Fibroblast of gingiva (primary cell): ENCODE measurements at places on chromosomes 16 and 17.

DNA sequence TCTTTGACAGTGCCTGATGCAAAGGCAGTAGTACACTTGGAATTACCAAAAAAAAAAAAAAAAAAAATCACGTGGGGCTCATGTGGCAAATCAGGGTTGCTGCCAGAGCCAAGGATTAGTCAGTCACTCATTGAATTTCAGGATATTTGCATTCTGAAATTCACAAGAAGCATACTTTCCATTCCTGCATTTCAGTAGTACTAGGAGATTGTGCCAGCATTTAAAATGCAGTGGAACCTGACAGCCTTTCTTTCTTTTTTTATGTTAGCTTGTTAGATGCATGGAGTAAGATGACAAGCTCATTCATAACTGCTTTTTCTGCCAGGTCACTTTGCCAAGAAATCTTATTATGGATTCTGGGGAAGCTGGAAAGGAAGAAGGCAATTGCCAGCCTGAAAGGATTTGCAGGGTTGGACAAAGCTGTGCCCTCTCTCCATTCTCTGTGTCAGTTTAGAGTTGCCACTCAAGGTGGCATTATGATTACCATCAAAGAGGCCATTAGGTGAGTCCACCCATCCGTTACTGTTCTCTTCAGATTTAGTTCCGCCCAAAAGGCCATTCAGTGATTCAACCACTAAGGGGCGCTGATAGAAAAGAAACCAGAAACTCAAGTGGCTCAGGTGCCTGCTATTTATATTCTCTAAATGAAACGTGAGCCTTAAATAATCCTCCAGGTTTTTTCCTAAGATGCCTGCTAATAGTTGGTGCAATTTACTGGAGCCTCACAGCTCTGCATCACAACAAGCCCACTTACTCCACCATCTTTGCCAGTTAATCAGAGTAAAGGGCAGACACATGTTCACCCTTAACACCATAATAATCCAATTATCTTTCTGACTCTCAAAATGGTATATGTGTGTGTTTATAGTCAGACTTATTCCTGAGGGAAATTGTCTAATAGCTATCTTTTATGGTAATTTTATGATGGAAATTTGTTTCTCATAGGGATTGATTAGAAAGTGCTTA is 59.0 kb downstream of the TANGO6 start:
- DNase-seq = peak; percentile 87

DNA sequence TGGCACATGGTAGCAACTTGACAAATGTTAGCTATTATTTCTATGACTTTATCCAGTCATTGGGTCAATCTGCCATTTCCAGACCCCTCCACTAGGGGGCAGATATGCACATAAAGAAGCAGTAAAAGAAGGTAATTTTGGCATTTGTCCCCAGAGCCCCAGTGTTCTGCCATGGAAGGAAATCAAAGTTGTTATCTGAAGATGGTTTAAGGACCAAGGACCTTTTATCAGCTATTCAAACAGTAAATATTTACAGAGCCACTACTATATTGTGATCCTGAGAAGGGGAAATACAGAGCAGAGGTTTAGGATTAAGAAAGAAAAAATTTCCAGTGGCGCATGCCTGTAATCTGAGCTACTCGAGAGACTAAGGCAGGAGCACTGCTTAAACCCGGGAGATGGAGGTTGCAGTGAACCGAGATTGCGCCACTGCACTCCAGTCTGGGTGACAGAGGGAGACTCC is 20.0 kb downstream of the TRAF4 start:
- DNase-seq = peak; percentile 69

- DNase-seq = no peak
These were observed 238.0 kb upstream of the CIBAR2 start for GRCh38 chr16:85350146-85350728.

GRCh38 chr17:62048262-62048661 is 16.8 kb downstream of the MED13 start:
- no peak for DNase-seq

- no peak for DNase-seq
These were observed 316.9 kb downstream of the HAPSTR1 start for GRCh38 chr16:9408297-9408878.

GRCh38 chr16:22743401-22743800 is 70.6 kb upstream of the HS3ST2 start:
- DNase-seq = no peak

DNA sequence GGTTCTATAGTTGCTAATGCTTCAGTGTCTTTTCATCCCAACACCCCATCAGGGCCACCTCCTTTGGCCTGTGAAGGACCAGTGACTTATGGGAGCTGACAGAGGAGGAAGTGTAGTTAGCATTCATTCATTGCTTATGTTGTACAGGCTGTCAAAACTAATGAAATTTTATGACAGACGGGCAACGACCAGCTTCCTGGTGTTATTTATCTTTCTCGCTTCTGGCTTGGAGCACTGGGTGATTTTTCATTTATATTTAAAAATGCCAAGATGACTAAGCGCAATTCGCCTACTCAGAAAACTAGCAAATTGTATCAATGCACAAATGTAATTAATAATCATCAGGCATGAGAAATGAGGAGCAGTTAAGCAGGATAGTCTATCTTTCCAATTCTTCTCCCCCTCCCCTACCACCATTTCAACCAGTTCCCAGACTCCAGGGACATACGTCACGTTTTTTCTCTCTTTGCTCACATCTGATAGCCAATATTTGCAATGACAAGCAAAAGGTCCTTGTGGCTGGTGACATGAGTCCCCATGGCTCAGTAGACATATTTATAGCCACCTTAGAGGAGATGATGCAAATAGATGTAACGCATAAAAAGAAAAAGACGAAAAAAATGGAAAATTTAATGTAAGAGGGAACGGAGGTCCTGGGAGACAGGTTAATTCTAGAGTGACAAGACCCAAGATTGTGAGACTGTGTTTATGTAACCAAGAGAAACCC is 11.2 kb downstream of the CDRT15 start:
- DNase-seq = no peak

DNA sequence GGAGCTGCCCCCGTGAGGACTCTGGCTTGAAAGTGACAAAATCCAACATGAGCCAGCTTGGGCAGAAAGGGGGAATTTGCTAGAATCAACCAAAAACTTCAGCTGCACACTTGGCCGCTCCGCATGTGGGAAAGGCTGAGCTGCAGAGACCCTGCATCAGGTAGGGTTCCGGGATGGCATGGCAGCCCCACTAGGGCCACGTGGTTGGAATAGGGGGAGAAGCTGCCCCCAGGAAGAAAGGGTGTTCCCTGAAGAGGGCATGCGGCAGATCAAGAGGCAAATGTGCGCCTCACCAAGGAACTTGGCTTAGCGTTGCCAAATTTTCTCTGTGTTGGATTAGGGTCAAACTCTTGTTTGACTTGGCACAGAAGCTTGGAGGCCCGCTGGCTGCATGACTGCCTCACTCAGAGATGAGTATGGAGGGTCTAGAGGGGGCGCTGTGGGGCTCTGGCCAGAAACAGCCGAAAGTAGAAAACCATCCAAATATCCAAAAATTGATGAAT is 29.2 kb upstream of the WFIKKN2 start:
- DNase-seq = no peak

DNA sequence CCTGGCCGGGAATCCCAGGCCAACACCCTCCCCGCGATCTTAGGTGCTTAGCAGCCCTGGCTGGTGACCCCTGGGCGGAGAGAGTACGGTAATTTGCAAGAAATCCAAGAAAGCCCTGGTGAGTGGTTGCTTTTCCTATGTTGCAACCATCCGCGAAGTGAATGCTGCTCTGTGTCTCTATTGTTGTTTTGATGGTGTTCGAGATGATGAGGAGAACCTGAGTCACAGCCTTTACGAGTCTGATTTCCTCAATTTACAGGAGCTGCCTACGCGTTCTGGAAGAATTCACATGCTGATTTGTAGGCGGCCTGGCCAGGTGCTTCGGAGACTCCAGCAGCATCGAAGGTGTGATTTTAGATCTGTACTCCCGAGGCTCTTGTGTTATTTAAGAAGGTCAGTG is 63.3 kb downstream of the TMEM235 start:
- DNase-seq = no peak

DNA sequence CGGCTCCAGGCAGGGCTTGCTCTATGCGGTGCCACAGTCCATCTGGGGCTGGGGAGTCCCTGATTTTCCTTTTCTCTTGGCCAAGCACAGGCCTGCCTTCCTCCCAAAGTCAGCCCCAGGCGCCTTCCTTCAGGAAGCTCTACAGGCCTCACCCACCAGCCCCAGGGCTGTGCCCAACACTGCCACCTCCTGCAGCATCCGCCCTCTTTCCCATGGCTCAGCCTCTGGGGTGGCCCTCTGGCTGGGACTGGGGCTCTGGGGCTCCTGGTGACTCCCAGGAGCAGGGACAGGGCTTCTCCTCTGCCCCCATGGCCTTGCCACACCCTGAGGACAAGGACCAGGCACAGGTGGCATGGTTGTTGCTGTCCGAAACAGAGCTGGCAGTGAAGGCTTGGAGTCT is 817 bp downstream of the ITGB4 start:
- DNase-seq = no peak

GRCh38 chr17:77572851-77573250 is 385.7 kb upstream of the TNRC6C start:
- DNase-seq = no peak

DNA sequence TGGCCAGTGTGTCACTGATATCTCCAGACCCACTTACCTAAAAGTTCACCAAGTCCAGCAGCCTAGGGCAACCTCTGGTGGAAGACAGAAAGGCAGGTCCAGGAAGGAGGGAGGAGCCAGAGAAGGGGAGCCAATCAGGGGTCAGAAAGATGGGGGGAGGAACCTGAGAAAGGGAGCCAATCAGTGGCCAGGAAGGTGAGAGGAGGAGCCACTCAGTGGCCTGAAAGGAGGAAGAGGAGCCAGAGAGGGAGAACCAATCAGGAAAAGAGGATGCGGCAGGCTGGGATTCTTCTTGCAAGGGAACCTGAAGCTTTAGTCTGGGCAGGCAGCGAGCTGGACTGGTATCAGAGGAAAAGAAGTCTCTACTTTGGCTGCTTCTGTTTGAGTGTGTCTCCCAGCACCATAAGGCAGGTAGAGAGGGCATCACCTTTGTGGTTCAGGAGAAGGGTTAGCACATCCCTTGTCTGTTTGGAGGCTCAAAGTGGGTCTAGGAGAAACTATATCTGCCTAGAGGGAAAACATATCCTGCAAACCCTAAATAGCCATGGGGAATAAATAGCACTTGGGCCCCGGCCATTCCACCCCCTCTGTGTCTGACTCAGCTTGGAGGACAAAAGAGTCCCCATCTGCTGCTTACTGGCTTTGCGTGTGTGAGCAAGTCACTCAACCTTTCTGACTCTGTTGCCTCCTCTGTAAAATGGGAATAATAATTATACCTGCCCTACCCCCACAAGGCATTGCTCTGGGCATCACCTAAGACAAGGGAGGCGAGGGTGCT is 43.4 kb upstream of the CRHR1 start:
- no peak for DNase-seq

- peak; percentile 39 for DNase-seq
These were observed 8.2 kb downstream of the SYNGR2 start for GRCh38 chr17:78176548-78177025.

DNA sequence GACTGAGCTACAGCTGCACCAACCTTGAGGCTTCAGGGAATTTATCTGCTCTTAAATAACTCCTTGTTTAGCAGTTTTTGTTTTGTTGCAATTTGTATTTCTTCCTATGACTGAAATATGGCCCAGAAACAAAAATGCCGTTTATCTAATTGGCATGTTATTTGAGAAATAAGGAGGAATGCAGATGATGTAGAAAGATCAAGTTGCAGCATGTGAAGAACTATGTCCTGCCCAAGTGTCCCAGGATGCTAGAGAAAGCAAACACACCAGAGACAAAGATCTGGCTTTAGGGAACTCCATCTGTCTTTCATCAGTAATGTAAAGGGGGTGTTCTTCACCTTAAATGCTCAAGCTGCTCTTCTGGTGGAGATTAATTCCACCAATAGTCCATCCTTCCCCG is 29.7 kb downstream of the USP31 start:
- peak; percentile 90 for DNase-seq

GRCh38 chr16:66846266-66846665 is 2.1 kb downstream of the CA7 start:
- DNase-seq = no peak

DNA sequence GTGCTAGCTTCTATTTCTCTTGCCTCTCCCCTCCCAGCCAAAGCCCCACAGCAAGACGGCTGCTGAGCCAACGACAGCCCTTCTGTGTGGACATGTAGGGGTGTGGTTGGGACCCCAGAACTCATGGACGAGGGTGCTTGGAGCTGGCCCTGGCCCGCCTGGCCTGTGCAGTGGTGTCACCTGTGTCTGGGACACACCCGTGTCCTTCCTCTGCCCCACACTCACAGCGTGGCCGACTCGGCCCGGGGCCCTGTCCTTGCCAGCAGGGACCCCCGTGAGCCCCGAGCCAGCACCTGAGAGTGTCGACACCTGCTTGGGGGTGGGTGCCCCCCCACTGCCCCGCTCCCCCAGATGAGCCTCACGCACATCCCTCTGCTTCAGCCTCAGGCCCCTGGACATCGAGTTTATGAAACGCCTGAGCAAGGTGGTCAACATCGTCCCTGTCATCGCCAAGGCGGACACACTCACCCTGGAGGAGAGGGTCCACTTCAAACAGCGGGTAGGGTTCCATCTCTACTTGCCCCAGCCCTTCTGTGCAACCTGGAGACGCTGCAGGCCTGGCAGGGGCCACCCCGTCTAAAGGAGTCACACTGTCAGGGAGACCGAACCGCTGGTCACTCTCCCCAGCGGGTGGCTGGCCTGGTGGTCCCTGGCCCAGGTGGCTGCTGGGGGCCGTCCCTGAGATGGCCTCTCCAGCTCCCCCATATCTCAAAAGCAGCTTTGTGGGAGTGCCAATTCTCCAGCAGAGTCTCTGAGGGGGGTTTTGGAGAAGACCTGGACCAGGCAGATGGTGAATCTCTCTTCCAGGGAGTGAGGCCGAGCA is 349.8 kb downstream of the SEC14L1 start:
- no peak for DNase-seq

GRCh38 chr17:42832213-42832933 is 824 bp upstream of the PSME3 start:
- no peak for DNase-seq

- no peak for DNase-seq
These were observed 150.1 kb downstream of the SHISA6 start for GRCh38 chr17:11391134-11391533.

- no peak for DNase-seq
These were observed 618 bp downstream of the RUSF1 start for GRCh38 chr16:31507617-31507928.

DNA sequence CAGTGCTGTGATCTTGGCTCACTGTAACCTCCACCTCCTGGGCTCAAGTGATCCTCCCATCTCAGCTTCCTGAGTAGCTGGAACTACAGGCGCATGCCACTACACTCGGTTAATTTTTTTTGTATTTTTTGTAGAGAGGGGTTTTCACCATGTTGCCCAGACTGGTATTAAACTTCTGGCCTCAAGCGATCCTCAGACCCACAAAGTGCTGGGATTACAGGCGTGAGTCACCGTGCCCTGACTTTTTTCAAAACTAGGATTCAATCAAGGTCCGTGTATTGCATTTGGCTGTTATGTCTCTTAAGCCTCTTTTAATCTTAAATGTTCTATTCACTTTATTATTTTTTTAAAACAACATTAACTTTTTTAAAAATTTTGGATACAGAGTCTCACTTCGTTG is 4.3 kb upstream of the CCL22 start:
- DNase-seq = no peak

DNA sequence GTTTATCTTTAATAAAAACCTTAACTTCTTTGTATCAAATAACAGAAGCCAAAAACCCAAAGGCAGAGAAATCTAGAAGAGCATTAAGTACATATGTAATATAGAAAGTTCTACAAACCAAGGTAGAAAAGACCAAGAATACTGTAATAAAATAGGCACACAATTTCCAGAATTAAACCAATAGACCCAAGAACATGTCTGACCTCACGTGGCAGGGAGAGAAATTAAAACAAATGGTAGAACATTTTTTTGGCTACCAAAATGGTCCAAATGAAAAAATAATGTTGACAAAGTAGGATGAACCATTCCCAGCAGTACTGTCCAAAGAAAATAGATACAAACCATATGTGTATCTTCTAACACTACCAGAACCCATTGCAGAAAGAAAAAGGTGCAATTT is 183.5 kb downstream of the CPPED1 start:
- no peak for DNase-seq
